ENCODE measurements at places on chromosomes 2 and 18.

DNA sequence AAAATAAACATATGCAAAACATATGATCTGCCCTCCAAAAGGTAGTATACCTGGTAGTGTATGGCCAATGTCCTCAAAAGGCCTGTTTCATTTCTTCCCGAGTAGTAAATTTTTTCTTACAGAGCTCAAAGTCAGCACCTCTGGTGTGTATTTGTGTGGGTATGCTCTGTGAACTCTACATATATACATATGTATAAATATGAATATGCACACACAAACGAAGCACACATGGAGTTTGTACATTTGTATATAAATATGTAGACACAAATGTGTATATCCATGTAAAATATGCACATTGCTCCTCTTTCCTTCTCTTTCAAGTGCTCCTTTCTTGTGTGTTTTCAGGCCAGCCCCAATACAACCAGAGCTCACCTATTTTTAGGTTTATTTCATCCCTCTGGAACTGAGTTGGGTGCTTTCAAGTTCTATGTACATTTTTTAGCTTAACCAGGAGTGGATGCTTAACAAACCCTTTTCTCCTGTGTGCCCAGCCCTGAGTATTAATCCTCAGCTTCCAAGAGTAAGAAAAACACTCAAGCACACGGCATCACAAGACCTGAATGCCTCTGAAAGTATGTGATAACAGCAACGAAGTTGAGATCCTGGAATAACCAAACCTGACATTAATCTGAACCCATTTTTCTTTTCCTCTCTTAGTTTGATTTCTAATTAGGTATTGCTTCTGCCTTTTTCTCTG lies 12.2 kb upstream of the GALNT5 start:
- DNase-seq, result no peak

DNA sequence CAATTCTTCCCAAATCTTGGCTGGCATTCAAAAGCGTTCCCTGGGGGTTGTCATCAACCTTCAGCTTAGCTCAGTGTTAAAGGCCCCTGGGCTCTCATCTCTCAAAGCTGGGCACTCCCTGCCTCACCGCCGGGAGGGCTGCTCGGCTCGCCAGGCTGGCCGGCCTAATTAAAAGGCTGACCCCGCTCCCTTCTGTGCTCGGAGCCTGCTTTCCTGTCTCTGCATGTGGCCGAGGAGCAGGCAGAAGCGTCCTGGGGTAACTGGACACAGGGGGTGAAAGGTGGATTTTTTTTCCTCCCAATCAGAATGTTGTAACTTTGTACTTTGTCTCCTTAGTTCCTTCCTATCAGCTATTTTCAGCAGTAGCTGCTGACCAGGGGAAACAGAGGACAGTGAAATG lies 231.1 kb downstream of the GBX2 start:
- no peak for DNase-seq

DNA sequence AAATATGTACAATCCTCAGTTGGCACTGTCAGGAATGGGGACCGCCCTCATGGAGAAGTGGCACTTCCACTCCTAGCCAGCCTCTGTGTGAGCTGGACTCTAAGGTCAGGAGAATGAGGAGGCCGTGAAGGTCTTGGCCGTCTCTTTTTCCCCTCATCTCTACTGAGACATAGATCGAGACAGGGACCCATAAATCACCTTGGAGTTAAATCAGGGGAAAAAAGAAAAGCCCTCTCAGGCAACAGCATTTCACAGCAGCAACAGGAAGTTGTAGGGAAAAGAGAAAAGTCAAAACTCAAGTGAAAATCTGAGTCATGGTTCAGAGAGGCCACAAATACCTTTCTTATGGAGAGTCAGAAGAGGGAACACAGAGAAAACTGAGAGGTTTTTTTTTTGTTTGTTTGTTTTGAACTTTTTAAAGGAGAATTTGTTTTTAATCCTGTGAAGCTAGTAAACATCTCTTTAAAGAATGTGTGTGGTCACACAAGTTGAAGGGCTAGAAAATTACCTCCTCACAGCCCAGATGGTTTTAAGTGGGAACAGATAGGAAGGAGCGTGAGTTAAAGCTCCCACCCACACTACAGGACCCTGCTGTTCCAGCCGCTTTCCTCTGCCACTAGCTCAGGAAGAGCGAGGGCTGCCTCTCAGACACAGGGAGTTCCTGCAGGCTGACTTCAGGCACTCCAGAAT lies 30.6 kb upstream of the CYP1B1 start:
- no peak for DNase-seq

DNA sequence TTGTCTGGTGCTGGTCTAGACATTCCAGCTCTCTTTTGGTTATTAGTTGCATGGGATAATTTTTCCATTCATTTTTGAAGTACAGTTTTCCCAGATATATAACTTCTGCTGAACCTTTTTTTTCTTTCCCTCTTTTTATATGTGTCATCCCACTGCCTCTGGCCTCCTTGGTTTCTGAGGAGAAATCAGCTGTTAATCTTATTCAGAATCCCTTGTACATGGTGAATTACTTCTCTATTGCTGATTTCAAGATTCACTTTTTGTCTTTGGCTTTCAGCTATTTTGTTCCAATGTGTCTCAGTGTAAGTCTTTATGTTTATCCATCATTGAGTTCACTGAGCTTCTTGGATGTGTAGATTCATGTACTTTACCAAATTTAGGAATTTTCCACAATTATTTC lies 99.7 kb downstream of the ARHGEF4 start:
- DNase-seq, result no peak

DNA sequence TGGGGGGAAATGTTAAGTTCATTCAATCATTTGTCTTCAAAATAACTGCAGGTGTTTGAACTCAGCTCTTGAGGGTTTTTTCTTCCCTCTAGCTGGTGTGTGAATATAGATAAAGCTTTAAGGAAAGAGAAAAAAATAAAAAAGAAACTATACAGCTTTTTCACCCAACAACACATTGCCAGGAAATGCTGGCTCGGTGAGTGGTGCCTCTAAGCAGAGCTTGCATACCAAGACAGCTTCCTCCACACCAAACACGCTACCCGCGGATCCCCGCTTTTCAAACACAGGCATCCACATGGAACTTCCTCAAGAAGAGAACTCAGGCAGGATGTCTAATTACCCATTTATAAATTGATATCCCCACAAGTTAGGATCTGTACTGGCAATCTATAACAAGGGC lies 69.8 kb upstream of the TANK start:
- DNase-seq, result peak; percentile 33

DNA sequence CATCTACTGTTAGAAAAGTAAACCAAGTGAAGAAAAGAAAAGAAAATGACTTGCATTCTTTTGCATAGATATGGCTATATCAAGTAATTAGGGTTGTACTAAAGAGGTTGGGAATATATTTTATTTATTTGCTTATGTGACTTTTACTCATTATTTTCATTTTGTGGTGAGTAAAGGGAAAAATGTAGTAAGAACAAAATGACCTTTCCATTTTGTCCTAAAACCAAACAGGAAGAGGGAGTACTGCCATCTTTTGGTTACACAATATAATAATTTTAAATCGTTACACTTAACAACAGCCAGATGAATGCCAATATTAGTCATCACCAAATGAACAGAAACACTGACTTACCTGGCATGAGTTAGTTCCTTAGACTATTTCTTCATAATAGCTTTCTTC lies 47.3 kb upstream of the NDUFV2 start:
- no peak for DNase-seq

DNA sequence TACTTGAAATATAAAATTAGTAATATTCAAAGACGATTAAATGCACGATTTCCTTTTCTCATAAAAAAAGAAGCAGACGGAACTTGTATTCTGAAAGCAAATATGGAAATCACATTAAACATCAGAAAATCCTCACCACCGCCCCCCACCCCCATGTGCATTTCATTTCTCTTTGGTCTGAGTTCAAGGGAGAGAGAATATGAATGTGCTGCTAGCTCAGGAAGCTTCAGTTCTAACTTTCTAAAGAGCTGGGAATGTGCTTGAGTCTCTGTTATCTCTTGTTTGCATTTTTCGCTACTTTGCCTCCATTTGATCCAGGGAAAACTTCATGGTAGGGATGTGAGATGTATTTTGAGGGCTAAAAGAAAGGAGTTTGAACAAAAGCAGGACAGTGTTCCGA lies 143.6 kb downstream of the NEDD4L start:
- DNase-seq, result no peak

- no peak for DNase-seq
These were observed 30.7 kb downstream of the PTRHD1 start for GRCh38 chr2:24762518-24762917.

DNA sequence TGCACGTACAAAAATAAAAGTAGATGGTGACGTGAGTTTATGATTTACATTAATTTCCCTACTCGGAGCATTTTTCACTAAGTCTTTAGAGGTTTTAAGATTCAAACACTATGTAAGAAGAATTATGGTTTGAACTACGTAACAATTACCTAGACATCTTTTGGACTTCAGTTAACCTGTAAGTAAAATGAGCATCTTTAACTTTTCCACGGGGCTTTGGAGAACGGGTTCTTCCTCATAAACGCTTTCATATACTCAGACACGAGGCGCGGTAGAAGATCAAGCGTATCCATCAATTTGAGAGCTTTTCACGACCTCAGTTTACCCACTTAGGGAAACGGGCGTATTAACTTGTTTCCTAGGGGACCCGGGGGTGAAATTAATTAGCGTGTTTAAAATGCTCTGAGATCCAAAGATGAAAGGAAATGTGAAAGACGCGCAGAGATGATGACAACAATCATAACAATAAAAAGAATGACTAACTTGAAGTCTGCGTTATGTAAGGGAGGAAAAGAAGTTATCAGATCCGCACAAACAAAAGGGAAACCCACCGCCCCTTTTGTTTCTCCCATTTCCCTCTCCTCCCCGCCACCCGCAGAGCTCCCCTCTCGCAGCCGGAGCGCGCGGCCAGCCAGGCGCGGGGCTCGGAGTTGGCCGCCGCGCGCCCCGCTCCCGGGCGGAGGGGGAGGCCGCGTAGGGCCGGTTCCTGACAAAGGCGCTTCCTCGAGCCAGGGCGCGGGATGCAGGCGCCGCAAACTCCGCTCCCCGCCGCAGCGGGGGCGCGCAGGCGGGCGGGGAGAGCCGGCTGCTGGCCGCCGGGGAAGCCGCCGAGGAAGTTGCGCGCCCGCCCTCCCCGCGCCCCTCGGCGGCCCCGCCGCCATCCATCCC lies 807 bp downstream of the PELI1 start:
- DNase-seq, result peak; percentile 23

DNA sequence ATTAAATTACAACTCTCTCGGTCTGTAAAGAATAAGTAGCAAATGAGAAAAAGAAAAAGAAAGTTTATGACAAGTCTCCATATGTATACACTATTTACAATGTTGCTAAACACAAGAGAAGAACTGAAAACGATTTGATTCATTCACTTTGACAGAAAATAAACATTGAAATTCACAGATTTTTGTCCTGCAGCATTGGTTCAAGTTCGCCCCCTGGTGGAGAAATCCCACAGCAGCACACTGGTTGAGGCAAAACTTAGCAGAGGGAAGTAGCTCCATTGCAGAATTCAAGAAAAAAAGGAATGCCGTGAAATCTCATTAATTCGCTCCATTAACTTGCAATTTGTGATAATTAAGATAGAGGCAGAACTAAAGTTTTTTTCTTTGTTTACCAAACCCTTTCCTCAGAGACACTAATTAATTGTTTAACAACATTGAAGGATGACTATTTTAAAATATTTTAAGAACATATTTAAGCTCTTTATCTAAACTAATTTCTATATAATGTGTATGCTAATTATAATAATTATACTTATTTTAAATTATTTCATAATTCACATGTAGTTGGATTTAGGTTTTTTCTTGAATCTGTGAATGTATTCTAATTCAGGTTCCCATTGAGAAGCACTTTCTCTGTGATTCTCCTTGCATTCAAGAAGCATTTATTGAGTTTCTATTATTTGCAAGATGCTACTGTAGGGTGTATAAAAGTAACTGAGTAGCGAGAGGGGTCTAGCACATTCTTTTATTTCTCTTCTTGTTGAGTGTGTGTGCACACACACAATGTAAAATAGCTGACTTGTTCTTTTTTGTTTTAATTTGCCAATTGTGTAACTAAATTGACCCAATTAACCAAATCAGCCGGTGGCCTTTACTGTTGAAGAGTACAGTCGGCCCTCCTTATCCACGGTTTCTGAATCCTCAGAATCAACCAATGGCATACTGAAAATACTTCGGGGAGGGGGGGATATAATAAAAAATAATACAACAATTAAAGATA lies 74.1 kb downstream of the COL4A3 start:
- DNase-seq, result peak; percentile 27

DNA sequence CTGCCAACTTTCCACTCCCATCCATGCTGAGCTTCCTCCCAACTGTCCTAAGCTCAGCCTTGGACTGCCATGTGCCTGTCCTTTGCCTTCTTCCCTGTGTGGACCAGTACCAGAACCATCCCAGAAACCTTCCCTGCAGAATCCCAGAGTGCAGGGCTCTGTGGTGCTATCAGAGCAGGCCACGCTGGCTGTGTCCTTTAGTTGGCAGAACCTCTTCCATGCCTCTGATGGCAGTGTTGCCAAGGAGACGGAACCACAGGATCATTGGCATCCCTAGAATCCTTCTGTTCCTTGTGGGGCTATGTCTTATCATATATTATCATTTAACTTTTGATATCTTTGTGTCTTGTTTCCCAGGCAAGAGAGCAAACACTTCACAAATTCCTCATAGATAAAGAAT lies 73.0 kb upstream of the NOSTRIN start:
- DNase-seq, result no peak

DNA sequence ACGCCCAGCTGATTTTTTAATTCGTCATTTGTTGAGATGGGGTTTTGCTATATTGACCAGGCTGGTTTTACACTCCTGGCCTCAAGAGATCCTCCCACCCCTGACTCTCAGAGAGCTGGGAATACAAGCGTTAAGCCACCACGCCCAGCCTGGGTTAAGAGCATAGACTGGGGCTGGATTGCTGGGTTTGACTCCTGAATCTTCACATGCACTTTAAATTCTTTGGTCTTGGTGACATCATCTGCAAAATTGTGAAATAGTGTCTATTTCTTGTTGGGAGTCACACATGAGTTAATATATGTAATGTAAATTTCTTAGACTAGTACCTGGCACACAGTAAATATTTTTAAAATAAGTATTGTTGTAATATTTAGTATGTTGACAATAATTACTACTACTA lies 257.4 kb downstream of the DOK6 start:
- DNase-seq, result no peak

- no peak for DNase-seq
These were observed at the start of gene SNORC for GRCh38 chr2:232870018-232870765. Gene SNORC, plus strand, starts transcription at chr2:232870264. Its CDS starts 78 bp downstream, at chr2:232870342.

GRCh38 chr18:75211626-75211952 lies 992 bp downstream of the TSHZ1 start:
- no peak for DNase-seq

DNA sequence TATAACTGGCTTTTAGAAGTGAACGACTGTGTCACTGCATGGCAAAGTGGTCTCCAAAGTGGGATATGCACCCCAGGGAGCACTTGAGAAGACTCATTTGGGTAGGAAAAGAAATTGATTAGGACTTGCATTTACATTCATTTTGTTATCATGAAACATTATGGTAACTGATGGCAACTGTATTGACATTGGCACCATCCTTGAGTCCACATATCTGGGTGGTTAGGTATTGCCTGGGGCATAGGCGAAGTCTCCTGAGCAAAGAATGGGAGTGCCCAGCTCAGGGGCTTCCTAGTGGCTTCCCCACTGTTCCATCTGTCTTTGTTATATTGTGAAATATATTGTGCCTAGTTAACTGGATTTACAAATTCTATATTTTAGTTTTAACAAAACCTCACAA lies 29.2 kb downstream of the SPATS2L start:
- no peak for DNase-seq

- DNase-seq, result no peak
These were observed 220.9 kb downstream of the LDLRAD4 start for GRCh38 chr18:13439461-13439860.

- peak; percentile 56 for DNase-seq
These were observed 164.3 kb downstream of the RPIA start for GRCh38 chr2:88855620-88856408.

All from CD4-positive, alpha-beta T cell treated with Interleukin-15 for 1 hour (primary cell).